ENCODE measurements at places on chromosomes 4 and X.

- no peak for DNase-seq
These were observed 681.9 kb upstream of the BOD1L1 start for GRCh38 chr4:14309431-14309830.

DNA sequence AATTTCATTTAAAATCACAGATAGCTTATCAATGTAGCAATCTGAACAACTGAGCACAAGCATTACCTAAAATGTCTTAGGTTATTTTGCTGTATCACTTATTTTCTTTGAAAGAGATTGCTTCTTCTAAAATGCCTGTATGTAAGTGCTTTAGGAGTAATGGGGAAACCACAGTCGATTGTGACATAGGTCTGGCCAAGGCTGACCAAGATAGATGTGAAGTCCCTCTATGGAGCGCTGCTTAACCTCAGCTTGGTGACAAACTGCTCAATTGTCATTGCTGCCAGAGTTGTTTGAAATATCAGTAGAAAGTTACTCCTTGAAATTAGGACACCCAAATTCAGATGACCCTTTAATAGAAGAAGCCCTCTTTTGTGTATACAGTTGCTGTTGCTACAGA lies 401.9 kb upstream of the NDST4 start:
- DNase-seq = no peak

DNA sequence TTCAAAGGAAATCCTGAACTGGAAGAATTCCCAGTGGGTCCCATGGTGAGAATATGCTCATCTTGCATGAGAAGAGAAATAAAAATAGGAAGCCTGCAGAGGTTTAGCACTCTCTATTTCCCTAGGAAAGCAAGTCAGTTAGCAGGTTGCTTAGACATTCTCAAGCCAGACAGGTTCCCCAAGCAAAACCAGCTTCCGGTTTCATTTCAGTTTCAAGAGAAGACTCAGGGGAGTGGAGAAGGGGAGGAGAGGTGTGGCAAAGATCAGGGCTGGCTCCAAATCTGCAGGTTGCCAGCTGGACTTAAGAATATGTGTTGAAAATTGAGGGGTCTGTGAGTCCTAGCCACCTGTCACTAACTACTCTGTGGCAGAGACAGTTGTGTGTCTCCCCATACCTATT lies 107.5 kb downstream of the CLNK start:
- DNase-seq = no peak

- DNase-seq = peak; percentile 46
These were observed 859 bp downstream of the SMARCA1 start for GRCh38 chrX:129522184-129523078.

GRCh38 chr4:18296411-18296810 lies 274.9 kb upstream of the LCORL start:
- DNase-seq = no peak

- no peak for DNase-seq
These were observed 175.1 kb downstream of the PARM1 start for GRCh38 chr4:75107755-75108612.

DNA sequence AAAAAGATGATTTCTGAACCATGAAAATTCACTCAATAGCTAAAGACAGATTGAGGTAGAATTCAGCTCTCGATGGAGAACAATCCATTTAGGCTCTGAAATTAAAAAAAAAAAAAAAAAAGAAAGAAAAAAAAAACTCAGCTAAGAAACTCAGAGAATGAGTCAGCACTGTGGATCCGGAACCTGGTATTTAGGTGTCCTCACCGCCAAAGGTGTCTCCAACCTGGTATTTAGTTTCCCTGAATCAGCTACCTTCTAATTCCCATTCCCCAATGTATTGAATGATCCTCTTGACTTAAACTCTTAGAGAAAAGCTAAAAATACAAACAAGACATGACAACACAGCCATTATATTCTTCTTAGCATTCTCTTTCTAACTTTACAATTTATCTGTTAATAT lies 150.3 kb upstream of the RASGEF1B start:
- no peak for DNase-seq
